ENCODE measurements at places on chromosomes 5 and 9. TPM values are rescaled to one million over a fixed set of nuclear protein-coding genes. Genes with fewer than 3 reads are reported as not detected.

DNA sequence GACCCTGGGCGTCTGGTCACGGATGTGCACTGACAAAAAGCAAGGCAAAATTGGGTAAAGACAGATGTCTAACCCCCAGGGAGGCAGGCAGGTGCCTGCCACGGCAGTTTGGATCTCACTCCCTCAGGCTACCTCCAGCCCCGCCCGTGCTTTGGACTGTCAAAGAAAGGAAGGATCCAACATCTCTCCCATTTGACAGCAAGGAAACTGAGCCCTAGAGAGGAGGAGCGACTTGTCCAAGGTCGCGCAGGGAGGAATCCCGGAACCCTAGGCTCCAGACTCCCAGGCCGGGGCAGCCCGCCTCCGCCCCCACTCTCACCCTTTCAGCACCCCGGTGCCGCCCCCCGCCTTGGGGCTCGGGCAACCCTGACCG lies 376 bp downstream of the GOLGA1 start:
- H3K4me1 ChIP-seq = peaks cover 4% of the 10 kb centered on the region
- H3K27me3 ChIP-seq = no peaks in the 10 kb centered on the region
- H3K36me3 ChIP-seq = no peaks in the 10 kb centered on the region
- H3K27ac ChIP-seq = peak overlapping the region; percentile 90
- H3K4me3 ChIP-seq = peak overlapping the region; percentile 78

- H3K27ac ChIP-seq = no peak overlapping the region
- no peaks in the 10 kb centered on the region for H3K4me1 ChIP-seq
- H3K27me3 ChIP-seq = no peaks in the 10 kb centered on the region
- DNase-seq = no peak
- H3K4me3 ChIP-seq = no peak overlapping the region
- no peaks in the 10 kb centered on the region for H3K36me3 ChIP-seq
Observed at GRCh38 chr9:36968574-36969215, 65.4 kb downstream of the PAX5 start.

DNA sequence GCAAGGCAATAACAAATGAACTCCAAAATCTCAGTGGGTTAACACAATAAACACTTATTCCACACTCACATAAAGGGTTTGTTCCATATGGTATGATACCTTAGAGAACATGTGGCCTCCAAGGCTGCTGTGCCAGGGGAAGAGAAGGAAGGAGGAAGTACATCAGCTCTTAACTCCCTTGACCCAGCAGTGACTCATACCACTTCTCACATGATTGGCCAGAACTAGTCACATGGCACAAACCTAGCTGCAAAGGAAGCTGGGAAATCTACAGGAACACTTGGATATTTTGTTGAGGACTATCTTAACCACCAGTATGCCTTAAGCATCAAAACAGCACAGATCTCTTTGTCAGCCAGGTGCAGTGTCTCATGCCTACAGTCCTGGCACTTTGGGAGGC lies 99.3 kb downstream of the SLIT3 start:
- DNase-seq = no peak
- H3K27ac ChIP-seq = no peak overlapping the region
- H3K27me3 ChIP-seq = no peaks in the 10 kb centered on the region
- no peak overlapping the region for H3K4me3 ChIP-seq
- H3K36me3 ChIP-seq = no peaks in the 10 kb centered on the region

GRCh38 chr5:176762489-176762888 lies 47.9 kb upstream of the UNC5A start:
- H3K36me3 ChIP-seq = no peaks in the 10 kb centered on the region
- no peaks in the 10 kb centered on the region for H3K27me3 ChIP-seq
- H3K4me3 ChIP-seq = no peak overlapping the region
- no peaks in the 10 kb centered on the region for H3K4me1 ChIP-seq

DNA sequence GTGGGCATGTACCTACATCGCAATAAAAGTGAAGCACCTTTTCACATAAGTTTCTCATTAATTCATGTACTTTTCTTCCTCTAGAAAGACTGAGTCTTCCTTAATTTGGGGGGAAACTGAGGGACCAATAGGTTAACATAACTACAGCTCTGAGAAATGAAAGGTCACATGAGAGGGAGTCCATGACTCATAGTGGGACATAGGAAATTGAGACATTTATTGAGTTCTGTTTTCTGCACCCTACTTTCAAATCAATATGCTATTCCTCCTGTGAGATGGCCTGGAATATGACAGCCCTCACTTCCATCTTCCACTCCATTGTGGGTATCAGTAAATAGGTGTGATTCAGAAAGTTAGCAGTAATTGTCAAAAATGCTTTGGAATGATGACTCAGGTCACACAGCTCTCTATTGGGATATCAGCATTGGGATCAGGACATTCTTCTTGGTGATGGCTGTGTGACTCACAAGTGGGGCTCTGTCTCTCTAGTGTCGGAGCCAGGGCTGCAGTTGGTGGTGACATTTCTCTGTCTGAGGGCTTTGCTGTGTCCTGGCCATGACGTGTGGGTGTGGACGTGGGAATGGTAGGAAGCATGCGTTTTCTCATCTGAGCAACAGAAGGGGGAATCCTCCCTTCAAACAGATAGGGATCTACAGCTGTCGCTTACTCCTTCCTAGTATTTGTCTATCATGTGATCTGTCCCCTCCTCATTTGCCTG lies 125.0 kb downstream of the TRIO start:
- no peaks in the 10 kb centered on the region for H3K36me3 ChIP-seq
- no peak overlapping the region for H3K4me3 ChIP-seq
- H3K27ac ChIP-seq = no peak overlapping the region
- DNase-seq = no peak

GRCh38 chr5:174828804-174829510 lies 104.6 kb downstream of the MSX2 start:
- H3K27me3 ChIP-seq = no peaks in the 10 kb centered on the region
- no peak overlapping the region for H3K27ac ChIP-seq
- H3K4me3 ChIP-seq = no peak overlapping the region

GRCh38 chr5:177092178-177093081 lies 5.7 kb downstream of the FGFR4 start:
- H3K27ac ChIP-seq = no peak overlapping the region
- peaks cover 10% of the 10 kb centered on the region for H3K4me1 ChIP-seq
- peaks cover 3% of the 10 kb centered on the region for H3K27me3 ChIP-seq
- no peaks in the 10 kb centered on the region for H3K36me3 ChIP-seq
- H3K4me3 ChIP-seq = no peak overlapping the region

GRCh38 chr5:1508659-1509290 lies 15.0 kb downstream of the LPCAT1 start:
- H3K36me3 ChIP-seq = no peaks in the 10 kb centered on the region
- H3K4me3 ChIP-seq = no peak overlapping the region
- no peak for DNase-seq
- H3K4me1 ChIP-seq = peaks cover 6% of the 10 kb centered on the region
- H3K27ac ChIP-seq = no peak overlapping the region

The CDKN2B-AS1 gene
- not detected for total RNA-seq

The CDKN2A gene
- not detected for total RNA-seq

The UNC5A gene
- 1.2 TPM for total RNA-seq

The CCDC107 gene
- total RNA-seq = 3.8 TPM

The SLC6A18 gene
- total RNA-seq = not detected

The RXRA gene
- total RNA-seq = 11.6 TPM
